ENCODE measurements at places on chromosomes 11 and 22.
A peak's percentile ranks its signal among the peaks of the same experiment; 100 is the strongest.

DNA sequence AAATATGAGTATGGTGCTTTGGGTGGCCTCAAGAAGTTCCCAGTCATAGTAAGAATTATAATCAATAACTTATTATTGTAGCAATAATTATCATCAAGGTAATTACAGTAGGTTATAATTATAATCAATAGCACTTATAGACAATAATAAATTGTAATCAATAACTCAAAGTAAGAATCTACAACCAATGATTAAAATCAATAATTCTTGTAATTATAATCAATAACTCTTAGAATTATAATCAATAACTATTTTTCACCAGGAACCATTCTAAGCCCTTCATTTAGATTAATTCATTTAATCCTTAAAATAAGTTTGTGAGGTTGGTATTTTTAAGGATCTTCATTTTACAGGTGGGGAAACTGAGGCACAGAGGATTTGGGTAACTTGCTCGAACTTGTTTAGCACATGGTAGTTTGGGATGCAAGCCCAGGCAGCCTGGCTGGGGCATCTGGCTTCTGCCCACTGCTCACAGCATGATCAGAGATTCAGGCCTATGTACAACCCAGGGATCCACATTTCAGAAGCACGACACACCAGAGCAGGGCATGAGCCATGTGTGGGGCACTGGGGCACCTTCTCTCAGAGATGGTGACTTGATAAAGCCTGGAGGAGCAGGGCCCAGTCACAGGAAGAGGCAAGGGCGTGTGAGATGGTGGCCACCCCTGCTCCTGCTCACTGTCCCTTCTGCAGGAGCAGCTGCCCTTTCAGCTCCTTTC is 46.6 kb downstream of the SLC1A2 start:
- DNase-seq: no peak

- no peak for DNase-seq
Measured at GRCh38 chr11:61460474-61460881, 30.6 kb downstream of the SDHAF2 start.

GRCh38 chr11:74070723-74071492 is 62.0 kb upstream of the UCP3 start:
- DNase-seq: no peak

- no peak for DNase-seq
Measured at GRCh38 chr11:132451942-132452601, 1080.2 kb downstream of the OPCML start.

GRCh38 chr11:10452211-10452767 is 2.8 kb upstream of the AMPD3 start:
- no peak for DNase-seq

DNA sequence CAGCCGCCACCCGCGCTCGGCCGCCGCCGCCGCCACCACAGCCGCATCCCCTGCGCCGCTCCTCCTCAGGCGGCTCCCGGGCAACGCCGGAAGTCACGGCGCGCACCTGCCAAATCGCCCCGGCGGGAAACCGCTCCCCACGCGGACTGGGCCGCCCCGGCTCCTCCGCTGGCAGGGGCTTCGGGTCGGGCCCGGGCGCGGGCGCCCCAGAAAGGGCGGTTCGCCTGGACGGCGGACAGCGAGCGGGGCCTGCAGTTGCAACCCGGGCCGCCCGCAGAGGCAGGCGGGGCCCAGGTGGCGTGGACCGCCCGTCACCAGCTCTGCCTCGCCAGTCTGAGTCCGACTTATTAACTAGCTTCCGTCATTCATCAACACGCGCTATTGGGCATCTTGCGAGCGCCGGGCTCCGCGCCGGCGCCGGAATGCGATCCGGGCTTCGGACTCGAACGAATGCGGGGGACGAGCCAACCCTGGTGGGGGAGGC is at the start of gene HIRA:
HIRA (minus strand) TSS at position 85 of the 484 bp plus-strand sequence. CDS start 257 bp downstream, outside the sequence.
- DNase-seq: peak; percentile 86

- no peak for DNase-seq
Measured at GRCh38 chr11:114026355-114026754, 33.2 kb upstream of the ZBTB16 start.

DNA sequence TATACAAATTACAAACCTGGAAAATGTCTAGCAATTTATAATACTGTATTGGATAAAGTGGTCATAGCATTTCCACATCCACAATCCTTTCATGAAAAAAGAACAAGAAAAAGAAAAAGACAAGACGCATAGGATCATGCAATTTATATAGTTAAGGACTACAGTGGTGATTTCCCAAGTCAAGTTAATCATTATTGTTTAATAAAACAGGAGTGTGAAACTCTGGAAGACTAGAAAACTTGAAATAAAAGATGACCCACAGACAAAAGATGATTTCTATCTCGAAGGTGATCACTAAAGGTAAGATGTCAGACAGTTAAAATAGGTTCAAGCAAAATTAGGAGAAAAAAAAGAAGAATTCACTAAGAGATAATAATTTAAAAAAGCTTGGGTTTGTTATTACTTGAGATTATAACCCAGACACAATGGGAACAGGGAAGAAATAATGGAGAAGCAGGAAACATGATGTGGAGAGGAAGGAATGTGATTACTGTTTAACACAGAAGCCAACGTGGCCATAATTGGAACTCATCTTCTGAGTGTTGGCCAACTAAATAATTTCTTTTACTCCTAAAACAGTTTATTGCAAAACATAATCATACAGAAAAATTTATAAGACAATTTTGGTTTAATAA is 441.2 kb upstream of the ANO3 start:
- no peak for DNase-seq

DNA sequence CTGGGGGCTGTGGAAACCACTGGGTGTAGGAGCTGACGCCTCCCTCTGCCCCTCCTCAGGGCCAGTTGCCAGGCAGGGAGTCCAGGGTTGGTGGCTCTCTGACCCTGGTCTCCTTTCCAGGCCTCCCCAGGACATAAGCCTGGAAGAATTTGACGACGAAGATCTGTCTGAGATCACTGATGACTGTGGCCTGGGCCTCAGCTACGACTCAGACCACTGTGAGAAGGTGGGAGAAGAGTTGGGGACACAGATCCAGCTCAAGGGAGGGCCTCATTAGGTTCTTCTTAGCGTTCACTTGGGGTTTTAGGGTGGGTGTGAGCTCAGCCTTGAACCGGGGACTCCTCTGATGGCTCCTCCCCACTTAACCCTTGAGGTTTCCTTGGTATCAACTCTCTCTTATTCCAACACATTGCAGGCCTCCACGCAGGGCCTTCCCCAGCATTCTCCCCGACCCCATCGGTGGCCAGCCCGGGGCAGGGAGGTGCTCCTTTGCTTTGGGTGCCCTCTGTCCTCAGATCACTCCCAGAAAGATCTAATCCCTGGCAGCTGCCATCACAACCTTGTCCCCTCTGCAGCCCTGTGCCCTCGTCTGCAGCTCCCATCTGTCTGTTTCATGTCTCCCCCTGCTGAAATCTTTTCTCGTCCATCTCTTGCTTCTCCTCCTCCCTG is 1.2 kb downstream of the MAPK8IP2 start:
- no peak for DNase-seq

- DNase-seq: no peak
Measured at GRCh38 chr22:50084080-50084477, 1.1 kb downstream of the MLC1 start.
